NCI-H345 (cell line): ENCODE measurements at places on chromosomes 1 and 21.

GRCh38 chr1:36797761-36798160 lies 236.6 kb downstream of the GRIK3 start:
- DNase-seq: no peak

- DNase-seq: peak; percentile 19
Observed at GRCh38 chr1:169072945-169073725, 33.4 kb upstream of the ATP1B1 start.

DNA sequence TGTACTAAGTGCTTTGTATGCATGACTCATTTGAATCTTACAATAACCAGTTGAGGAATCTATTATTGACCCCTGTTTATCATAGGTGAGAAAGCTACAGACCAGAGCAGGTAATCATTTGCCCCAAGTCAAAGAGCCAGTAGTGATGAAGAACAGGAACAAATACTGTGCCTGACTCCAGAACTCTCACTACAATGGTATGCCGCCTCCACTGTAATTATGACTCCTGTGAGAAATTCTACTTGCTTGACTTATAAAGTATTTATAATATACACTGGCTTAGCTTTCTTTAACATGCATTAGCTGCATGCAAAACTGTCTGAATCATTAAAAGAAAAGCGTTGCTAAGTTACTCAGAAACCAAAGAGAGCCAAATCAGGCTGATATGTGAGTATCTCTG lies 92.6 kb downstream of the ZNF281 start:
- DNase-seq: no peak

- no peak for DNase-seq
Observed at GRCh38 chr1:247906504-247907047, 11.2 kb downstream of the OR2W3 start.

DNA sequence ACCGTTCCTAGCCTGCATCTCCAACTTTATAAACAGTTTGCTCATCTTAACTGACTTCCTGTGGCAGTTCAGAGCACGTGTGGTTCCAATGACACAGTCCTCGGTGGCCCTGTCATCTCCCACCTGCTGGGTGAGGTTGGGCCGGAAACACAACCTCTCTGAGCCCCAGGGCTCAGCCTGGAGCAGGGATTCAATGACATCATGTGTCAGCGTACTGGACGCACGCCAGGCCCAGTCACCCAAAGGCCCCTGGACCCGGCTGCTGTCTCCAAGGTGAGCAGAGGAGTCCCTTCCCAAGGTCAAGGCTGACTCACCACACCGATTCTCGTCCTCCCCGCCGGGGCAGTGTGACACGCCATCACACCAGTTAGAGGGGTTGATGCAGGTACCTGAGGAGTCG lies 19.9 kb downstream of the TMPRSS2 start:
- DNase-seq: no peak

- DNase-seq: peak; percentile 43
Observed at GRCh38 chr1:208988811-208989222, 594.7 kb upstream of the CAMK1G start.

- no peak for DNase-seq
Observed at GRCh38 chr1:71861022-71861421, 421.3 kb downstream of the NEGR1 start.

DNA sequence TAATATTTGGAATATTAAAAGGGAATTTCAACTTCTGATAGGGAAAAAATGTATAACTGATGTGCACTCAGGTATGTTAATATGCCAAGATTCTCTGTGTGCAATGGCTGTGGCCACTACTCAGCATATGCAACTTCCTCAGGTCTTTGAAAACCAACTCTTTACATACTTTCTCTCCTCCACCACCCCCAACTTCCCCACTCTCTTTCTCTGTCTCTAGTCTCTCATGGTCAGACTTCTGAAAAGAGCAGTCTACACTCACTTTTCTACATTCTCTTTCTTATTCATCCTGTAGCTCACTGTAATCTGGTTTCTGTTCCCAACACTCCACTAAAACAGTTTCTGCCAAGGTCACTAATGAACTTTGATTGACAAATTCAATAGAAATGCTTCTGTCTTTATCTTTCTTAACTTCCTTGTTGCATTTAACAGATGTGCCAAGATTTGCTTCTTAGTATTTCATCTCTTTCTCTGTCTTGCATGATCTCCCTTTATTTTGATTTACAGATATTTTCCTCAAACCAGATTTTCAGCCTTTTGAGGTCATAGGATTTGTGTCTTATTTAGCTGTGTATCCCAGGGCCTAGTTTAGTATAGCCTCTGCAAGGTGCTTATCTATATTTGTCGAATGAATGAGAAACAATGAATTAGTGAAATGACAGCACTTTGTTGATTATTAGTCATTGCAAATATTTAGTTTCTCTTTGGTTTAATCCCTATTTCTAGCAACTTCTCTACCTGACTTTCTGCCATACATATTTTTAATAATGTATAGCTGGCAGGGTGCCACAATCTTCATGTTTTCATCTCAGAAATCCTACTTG lies 168.9 kb downstream of the LMO4 start:
- DNase-seq: no peak

GRCh38 chr1:16321176-16321867 lies 31.0 kb downstream of the FBXO42 start:
- DNase-seq: no peak

DNA sequence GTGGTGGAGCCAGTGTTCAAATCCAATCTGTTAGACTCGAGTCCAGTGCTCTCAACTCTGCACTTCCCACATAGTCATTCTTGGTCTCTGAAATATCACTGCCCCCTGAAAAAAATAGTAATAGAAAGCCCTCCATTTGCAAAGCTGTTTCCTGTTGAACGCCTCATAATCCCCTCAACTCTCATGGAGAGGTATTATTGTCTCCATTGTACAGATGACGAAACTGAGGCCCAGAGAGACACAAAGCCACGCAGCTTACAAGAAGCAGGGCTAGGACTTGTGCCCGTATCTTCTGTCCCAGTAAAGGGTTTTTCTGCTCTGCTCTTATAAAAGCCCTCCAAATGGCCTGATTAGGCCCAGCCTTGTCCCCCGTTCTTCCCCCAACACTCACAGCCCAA lies 6.2 kb upstream of the ARHGEF19 start:
- no peak for DNase-seq

DNA sequence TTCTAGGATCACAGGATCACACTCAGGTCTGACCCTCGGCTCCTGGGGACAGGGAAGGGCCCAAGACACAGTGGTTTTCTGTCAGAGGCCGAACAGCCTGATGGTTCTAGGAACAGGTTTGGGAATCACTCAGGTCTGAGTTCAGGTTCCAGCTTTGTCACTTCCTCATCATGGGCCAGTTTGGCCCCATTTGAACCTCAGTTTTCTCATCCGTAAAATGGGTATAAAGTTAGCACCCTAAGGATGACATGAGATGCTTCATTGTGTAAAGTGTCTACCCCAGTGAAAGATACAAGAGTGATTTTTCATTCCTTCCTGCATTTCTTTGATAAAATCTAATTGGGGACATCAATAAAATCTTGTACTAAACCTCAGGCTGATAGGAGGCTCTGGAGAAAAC lies 11.2 kb upstream of the ACTL8 start:
- DNase-seq: no peak
